Stimulated activated CD4-positive, alpha-beta T cell treated with anti-CD3 and anti-CD28 coated beads, Interleukin-1b, Interleukin-23, amount 100 ng/mL, for 1 hour (primary cell): ENCODE measurements at places on chromosomes 5 and 9.

DNA sequence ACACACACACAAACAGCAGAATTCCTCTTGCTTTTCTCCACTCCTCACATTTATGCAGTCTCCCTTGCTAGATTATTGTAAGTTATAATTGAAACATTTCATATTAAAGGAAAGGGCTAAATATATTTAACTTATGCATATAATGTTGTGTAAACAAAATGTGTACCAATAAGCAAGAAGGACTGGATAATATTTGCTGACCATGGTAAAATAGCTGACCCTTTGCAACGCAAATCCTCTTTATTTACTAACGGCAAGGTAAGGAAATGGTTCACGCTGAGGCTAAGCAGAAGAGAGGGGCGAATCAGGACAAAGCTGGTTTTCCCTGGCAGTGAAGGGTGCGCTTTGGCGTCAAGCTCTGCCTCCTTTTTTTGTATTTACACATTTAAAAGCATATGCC, 154.2 kb upstream of the IRX4 start:
- no peak for DNase-seq

DNA sequence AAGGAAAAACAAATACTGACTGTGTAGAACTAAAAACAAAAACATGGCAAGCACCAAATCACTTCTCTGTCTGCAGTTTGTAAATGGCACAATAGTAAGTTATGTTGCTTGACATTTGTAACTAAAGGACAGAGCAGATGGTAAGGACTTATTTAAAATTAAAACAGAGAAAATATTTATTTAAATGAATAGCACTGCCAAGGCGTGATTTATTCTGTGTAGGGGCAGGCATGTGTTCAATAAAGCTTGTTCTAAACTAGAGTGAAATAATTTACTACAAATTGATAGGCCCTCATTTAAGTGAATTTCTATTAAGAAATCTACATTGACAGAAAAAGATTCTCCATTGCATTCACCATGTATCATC, 231.5 kb downstream of the CYLC2 start:
- no peak for DNase-seq

- DNase-seq: no peak
Observed at GRCh38 chr5:112799661-112800060, 61.4 kb upstream of the SRP19 start.

DNA sequence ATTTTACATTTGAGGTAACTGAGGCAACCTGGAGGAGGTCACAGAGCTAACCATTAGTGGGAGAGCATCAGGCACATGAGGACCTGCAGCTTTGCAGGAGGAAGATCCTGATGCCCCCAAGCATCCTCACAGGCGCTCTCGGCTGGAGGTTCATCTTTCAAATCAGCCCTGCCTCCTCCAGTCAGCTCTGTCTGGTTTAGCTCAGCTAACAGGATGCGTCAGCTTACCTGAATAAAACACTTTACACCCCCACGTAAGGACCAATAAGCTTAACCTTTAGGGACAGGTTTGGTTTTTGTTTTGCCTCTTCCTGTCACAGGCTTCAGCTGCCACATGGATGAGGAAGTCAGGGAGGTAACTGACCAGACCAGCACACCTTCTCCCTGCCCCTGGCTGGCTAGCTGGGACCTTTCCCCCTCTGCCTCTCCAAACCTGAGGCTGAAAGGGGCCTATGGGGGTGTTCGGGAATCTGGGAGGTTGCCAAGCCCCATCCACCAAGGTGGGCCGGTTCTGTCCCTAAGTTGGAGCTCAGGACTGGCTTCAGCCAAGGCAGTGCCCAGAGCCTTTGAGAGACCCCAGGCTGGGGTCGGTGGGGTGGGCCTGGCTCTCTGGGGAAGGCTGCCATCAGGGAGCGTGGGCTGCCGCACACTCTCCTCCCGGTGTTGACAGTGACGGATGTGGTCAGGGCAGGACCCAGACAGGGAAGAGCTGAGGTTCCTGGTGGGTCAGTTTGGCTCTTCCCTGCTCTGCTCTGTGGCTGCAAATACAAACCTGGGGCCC, 20.0 kb upstream of the FCN1 start:
- no peak for DNase-seq

- DNase-seq: no peak
Observed at GRCh38 chr9:3511551-3511950, 14.2 kb downstream of the RFX3 start.
